Stimulated activated CD4-positive, alpha-beta T cell treated with anti-CD3 and anti-CD28 coated beads, Interleukin-2, amount 100 ng/mL, for 24 hours (primary cell): ENCODE measurements at places on chromosomes 6 and 20.

DNA sequence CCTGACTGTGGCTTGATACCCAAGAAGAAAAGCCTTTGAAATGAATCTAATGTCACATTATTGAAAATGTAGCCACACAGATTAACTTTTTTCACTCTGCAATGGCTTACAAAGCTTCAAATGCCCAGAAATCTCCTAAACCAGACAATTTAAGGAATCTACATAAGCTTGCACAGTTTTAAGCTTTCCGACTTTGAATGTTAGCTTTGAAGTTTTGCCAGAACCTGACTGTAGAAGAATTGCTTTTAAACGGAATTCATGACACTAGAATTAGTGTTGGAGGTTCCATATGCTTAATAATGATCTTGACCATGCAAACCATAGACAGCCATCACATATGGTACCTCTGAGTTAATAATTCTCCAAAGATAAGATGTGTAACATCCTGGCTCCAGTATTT, 798.5 kb upstream of the EPHA7 start:
- DNase-seq, result no peak

DNA sequence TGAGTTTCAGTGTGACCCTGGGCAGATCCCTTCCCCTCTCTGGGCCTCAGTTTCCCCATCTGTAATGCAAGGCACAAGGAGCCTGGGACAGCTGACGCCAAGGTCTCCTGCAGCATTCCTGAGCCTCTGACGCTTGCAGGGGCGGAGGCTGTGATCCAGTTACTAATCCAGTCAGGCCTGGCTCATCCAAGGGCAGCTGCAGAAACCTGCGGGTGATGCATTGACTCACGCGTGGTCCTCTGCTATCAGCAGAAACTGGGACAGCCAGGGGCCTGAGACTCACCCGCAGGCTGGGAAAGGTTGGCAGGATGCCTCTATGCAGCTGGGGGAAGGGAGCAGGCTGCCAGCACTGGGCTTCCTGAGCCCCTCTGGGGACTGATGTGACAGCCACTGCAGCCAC, 65.0 kb upstream of the SIRPA start:
- no peak for DNase-seq

- no peak for DNase-seq
Observed at GRCh38 chr6:67736161-67736560, 898.9 kb upstream of the ADGRB3 start.

DNA sequence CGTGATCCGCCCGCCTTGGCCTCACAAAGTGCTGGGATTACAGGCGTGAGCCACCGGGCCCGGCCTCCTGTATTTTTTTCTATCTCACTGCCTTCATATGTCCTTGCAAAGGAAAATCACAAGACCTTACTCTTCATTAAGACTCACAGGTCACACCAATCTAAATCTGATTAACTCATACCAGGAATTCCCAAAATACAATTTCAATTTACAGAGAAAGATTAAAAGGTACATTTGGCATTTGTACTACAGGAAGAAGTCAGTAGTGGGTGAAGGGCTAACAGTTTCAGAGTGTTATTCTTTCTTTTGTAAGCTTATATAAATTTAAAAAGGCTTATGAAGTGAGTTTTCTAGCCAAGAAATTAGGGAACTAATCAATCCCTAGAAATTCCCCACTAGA, 87.4 kb downstream of the GPR63 start:
- no peak for DNase-seq

DNA sequence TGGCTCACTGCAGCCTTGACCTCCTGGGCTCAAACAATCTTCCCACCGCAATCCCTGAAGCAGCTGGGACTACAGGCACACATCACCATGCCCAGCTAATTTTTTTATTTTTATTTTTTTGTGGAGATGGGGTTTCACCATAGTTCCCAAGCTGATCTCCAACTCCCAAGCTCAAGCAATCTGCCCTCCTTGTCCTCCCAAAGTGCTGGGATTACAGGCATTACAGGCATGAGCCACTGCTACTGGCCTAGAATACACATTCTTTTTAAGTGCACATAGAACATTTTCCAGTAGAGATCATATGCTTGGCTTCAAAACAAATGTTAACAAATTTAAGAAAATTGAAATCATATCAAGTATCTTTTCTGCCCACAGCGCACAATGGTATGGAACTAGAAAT, 176.8 kb upstream of the MARCKS start:
- DNase-seq, result no peak

DNA sequence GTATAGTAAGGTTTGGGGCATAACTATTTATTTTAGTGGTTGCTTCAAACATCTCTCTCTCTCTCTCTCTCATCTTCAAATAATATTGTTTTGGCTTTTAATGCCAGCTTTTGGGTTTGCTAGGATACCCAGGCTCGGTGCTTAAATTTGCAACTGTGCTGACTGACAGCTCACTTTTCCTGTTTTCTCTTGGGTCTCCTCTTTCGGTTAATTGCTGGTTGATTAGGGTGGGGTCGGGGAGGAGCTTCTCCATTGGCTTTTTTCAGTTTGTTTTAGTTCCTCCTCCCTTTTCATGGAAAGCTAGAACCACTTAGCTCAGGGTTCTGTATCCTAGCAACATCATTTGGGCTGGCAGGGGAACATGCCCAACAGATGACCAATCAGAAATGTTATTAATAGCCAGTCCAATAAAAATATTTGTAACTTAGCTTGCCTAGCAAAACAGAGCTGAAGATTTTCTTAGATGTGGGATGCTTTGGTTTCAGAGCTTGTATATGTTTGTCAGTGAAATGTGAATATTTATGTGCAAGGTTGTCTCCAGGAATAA, 11.3 kb downstream of the TFAP2B start:
- no peak for DNase-seq

DNA sequence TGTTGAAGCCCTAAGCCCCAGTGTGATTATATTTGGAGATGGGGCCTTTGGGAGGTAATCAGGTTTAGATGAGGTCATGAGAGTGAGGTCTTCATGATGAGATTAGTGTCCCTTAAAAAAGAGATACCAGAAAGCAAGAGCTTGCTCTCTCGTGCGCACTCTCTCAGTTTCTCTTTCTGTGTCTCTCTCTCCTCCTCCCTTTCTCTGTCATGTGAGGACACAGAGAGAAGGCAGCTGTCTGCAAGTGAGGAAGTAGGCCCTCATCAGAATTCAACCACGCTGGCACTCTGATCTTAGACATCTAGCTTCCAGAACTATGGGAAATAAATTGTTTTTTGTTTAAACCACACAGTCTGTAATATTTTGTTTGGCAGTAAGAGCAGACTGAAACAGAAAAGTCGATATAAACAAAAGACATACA, 180.5 kb downstream of the IBTK start:
- DNase-seq, result no peak

- no peak for DNase-seq
Observed at GRCh38 chr6:25635886-25636317, 16.1 kb upstream of the SCGN start.

- no peak for DNase-seq
Observed at GRCh38 chr6:55433446-55434130, 106.3 kb downstream of the GFRAL start.

- no peak for DNase-seq
Observed at GRCh38 chr6:159640322-159640721, 52.7 kb downstream of the SOD2 start.

- DNase-seq, result no peak
Observed at GRCh38 chr6:146905181-146905704, 299.0 kb upstream of the STXBP5 start.

- DNase-seq, result no peak
Observed at GRCh38 chr6:109912118-109912517, 66.0 kb upstream of the GPR6 start.

DNA sequence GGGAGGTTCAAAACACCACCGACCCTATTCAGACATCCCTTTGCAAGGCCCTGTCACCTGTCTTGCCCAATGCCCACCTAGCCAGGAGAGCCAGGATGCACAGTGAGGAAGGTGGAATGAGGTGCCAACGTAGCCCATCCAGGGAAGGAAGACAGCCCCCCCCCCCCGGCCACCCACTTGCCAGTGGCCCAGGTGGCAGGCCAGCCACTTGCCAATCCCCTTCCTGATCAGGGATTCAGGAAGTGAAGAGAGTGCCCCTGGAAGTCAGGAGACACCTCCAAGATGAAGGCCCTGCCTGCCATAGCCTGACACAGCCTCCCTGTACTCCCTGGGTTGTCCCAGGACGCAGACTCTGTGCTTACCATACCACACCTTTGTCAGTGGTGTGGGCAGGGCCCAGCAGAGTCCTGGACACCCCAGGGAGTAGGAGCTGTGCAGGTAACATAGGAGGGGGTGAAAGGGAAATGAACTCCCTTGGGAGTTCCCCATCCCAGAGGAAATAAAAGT, 54.7 kb downstream of the MRPL14 start:
- no peak for DNase-seq

- DNase-seq, result no peak
Observed at GRCh38 chr6:6604566-6604965, 16.0 kb downstream of the LY86 start.
